Stimulated activated naive B cell treated with anti-CD40 and anti-IgM and Interleukin-4, amounts not matched to agents 10 μg/mL and 1 μg/mL and 100 μg/mL, for 72 hours (primary cell): ENCODE measurements at places on chromosomes 1 and 21.

- no peak overlapping the region for H3K4me3 ChIP-seq
- DNase-seq = no peak
- H3K4me1 ChIP-seq = peaks cover 43% of the 10 kb centered on the region
- H3K36me3 ChIP-seq = peaks cover 74% of the 10 kb centered on the region
- no peak overlapping the region for H3K27ac ChIP-seq
- peaks cover 28% of the 10 kb centered on the region for H3K27me3 ChIP-seq
Observed at GRCh38 chr1:92480200-92480812, 6.4 kb downstream of the GFI1 start.

DNA sequence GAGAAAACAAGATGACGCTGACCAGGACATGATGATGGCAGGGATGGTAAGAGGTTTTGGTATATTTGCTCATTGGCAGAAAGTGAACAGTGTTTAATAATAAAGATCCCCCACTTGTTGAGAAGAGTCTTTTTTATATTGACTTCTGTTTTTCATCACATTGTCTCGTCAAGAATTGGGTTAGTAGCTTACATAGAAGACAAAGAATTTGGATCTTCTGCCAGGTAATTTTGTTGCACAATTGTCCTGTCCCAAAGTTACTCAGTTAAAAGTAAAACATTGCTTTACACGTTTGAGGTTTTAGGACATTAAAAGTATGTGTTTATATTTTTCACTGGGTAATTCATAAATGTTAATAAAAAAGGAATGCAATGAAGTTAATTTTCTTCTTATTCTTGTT, 48.3 kb upstream of the LAMC2 start:
- no peak for DNase-seq
- H3K4me3 ChIP-seq = no peak overlapping the region
- H3K27ac ChIP-seq = no peak overlapping the region
- peaks cover 22% of the 10 kb centered on the region for H3K36me3 ChIP-seq

DNA sequence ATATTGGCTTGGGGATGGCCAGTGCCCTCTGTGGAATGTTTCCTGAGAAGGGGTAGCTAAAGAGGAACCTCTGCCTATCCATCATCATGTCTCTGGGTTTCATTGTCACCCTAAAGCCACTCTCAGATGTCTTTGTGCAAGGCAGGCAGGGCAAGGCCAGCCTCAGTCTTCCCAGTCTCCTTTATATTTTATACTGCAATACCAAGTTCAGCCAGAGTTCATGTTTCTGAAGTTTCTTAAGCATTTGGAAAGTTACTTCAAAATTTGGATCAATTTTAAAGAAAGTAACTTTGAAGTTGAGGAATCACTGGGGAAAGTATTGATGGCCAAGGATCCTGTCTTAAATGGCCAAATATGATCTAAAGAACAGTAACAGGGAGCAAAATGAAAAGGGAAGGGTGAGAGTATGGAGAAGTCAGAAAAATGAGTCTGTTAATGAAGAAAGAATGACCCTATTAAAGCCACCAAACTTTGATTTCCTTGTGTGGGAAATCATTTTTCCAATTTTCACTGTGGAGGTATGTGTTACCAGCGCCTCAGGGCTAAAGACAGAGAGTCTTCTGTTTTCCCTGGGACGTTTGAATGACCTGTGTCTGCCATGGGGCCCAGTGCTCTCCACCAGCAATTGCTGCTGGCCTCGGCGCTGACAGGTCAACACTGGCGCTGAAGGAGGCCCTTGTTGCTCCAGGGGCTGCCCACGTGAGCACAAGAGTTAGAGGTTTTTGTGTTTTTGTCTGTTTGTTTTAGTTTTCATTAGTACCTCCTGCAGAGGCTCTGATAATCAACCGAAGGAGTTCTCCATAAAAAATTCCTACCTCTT, 93.9 kb downstream of the ATP5PO start:
- no peak for DNase-seq
- H3K4me1 ChIP-seq = no peaks in the 10 kb centered on the region
- no peaks in the 10 kb centered on the region for H3K36me3 ChIP-seq
- H3K27me3 ChIP-seq = no peaks in the 10 kb centered on the region
- no peak overlapping the region for H3K4me3 ChIP-seq

DNA sequence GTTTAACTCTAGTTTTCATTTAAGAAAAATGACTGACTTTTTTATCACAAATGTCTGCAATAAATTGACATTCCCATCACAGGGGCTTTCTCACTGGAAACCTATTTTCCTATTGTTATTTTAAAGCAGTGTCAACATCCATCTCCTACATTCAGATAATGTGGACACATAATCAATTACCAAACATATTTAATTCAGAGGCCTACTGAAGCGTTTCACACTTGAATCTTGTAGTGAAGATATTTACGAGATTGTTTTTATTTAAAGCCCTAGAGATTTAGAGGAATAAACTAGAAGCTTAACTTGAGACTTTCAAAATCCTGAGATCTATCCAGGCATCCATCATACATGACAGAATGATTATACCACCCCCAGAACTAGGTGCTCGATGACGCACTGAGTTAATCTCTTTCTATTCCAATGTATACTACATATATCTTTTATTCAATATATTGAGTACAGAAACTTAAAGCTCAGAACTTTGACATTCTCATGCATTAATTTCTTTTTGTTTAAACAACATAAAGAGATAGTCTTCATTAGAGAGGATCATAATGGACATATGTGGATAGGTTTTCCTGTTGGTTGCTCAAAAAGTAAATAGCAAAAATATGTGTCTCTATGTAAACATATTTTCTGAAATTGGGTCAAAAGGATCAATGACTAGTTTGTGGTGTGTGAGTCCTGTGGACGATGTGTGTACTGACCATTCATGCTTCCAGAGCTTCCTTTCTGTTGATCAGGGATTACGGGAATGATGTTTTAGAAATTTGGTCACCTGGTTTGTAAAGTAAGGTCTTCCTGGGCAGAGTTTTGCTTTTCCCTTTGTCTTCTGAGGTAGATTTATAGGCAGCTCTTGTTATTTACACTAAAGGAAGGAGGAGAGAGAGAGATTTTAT, 171.5 kb upstream of the HMCN1 start:
- no peak overlapping the region for H3K4me3 ChIP-seq
- H3K36me3 ChIP-seq = no peaks in the 10 kb centered on the region
- no peaks in the 10 kb centered on the region for H3K27me3 ChIP-seq
- peaks cover 31% of the 10 kb centered on the region for H3K4me1 ChIP-seq
- H3K27ac ChIP-seq = no peak overlapping the region

DNA sequence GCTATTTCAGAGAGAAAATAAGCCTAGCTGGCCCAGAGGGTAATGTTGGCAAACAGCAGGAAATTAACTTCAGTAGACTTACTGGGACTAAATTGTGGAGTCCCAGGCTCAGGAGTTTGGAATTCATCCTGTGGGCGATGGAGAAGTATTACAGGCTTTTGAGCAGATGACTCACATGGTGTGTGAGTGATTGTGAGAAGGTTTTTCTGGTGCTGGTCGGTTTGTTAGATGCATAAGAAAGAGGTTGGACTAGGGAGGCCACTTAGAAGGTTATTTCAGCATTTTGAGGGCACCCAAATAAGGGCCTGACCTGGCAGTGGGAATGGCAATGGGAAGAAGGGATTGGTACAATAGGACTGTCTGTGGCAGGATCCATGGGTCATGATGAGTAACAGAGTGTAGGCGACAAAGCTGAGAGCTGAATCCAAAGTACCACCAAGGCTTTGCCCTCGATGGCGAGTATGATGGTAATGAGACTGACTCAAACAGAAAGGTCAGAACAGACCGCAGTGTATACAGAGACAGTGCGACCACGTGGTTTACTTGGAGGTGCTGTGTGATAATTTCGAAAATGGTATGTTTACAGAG, 69.2 kb upstream of the KIF26B start:
- no peak overlapping the region for H3K4me3 ChIP-seq
- no peaks in the 10 kb centered on the region for H3K4me1 ChIP-seq
- no peaks in the 10 kb centered on the region for H3K27me3 ChIP-seq
- no peak overlapping the region for H3K27ac ChIP-seq
- DNase-seq = no peak

DNA sequence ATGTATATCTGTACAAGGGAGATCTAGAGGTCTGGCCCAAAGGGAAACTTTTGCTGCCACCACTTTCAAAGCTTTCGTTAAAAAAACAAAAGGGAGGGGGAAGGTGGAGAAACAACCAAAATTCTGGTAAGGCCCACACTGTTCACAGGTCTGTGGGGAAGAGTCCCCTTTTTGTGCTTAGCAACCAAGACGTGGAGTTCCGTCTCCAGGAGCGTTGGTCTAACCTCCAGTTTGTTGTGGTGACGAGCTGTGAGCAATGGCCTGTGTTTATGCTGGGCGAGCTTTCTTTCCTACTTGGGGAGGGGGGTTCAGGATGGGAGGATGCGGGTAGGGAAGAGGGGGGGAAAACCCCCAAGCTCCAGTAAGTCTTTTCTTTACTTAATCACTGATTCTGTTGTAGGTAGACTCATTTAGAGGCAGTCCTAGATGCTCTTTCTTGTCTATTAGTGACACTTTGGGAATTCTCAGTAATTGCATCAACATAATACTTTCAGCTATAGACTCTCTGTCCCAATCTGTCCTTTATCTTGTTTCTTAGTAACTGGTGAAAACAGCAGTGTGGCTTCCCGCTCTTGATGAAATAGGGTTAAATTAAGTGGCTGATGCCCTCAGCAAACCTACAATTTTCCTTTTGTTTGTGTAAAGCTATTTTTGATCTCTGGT, 1.5 kb downstream of the HIPK1 start:
- H3K36me3 ChIP-seq = peaks cover 8% of the 10 kb centered on the region
- peak overlapping the region; percentile 96 for H3K27ac ChIP-seq
- H3K27me3 ChIP-seq = no peaks in the 10 kb centered on the region
- H3K4me1 ChIP-seq = peaks cover 33% of the 10 kb centered on the region
- peak overlapping the region; percentile 99 for H3K4me3 ChIP-seq
- peak; percentile 38 for DNase-seq

GRCh38 chr1:100708476-100709062, 11.0 kb upstream of the VCAM1 start:
- DNase-seq = no peak
- no peak overlapping the region for H3K4me3 ChIP-seq
- H3K27me3 ChIP-seq = peaks cover 10% of the 10 kb centered on the region
- no peak overlapping the region for H3K27ac ChIP-seq
- H3K36me3 ChIP-seq = no peaks in the 10 kb centered on the region
- H3K4me1 ChIP-seq = no peaks in the 10 kb centered on the region

- DNase-seq = no peak
- H3K27ac ChIP-seq = no peak overlapping the region
- H3K27me3 ChIP-seq = peaks cover 22% of the 10 kb centered on the region
Observed at GRCh38 chr1:220838578-220838977, 40.7 kb upstream of the HLX start.

- H3K36me3 ChIP-seq = no peaks in the 10 kb centered on the region
- DNase-seq = no peak
- H3K27ac ChIP-seq = no peak overlapping the region
- H3K4me3 ChIP-seq = no peak overlapping the region
- no peaks in the 10 kb centered on the region for H3K4me1 ChIP-seq
Observed at GRCh38 chr1:244371242-244372141, 80.2 kb downstream of the ADSS2 start.

DNA sequence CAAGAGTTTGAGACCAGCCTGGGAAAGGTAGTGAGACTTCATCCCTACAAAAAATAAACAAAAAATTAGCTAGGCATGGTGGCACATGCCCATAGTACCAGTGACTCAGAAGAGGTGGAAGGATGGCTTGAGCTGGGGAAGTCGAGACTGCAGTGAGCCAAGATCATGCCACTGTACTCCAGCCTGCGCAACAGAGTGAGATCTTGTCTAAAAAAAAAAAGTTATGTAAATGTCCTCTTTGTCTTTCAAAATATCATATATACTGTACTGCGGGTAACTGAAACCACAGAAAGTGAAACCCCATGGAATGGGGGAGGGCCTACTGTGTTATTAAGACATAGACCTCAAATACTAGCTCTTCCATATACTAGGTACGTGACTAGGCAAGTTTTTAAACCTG, 20.8 kb downstream of the ACADM start:
- no peaks in the 10 kb centered on the region for H3K27me3 ChIP-seq
- no peak for DNase-seq
- peaks cover 36% of the 10 kb centered on the region for H3K36me3 ChIP-seq
- no peak overlapping the region for H3K27ac ChIP-seq
- H3K4me3 ChIP-seq = no peak overlapping the region
- H3K4me1 ChIP-seq = no peaks in the 10 kb centered on the region

- no peak overlapping the region for H3K4me3 ChIP-seq
- no peaks in the 10 kb centered on the region for H3K27me3 ChIP-seq
- H3K27ac ChIP-seq = no peak overlapping the region
Observed at GRCh38 chr1:161935264-161935663, 88.4 kb downstream of the OLFML2B start.

DNA sequence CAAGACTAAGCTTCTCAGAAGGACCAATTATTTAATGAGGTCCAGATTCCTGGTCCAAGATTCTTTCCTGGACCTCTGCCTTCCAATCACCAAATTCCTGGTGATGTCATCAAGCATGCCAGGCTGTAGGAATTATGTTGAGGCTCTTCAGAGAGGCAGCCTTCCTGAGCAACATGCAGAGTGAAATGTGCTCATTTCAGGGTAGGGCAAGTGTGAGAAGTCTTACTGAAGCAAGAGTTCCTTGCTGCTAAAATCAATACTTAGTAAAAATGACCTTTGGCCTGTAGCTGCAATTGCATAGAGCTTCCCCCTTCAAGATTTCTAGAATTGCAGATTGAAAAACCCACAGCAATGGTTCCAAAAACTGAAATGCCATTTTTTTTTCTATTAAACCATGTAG, 31.7 kb upstream of the BCAR3 start:
- peaks cover 71% of the 10 kb centered on the region for H3K4me1 ChIP-seq
- H3K27ac ChIP-seq = no peak overlapping the region
- DNase-seq = no peak
- H3K4me3 ChIP-seq = no peak overlapping the region
- peaks cover 8% of the 10 kb centered on the region for H3K36me3 ChIP-seq

GRCh38 chr21:34936883-34937563, 112.1 kb downstream of the RUNX1 start:
- H3K36me3 ChIP-seq = peaks cover 22% of the 10 kb centered on the region
- no peaks in the 10 kb centered on the region for H3K27me3 ChIP-seq
- no peak overlapping the region for H3K4me3 ChIP-seq
- DNase-seq = no peak
- H3K4me1 ChIP-seq = peaks cover 88% of the 10 kb centered on the region
- H3K27ac ChIP-seq = no peak overlapping the region

GRCh38 chr1:47839433-47839760, 157.8 kb downstream of the TRABD2B start:
- no peak for DNase-seq
- peaks cover 12% of the 10 kb centered on the region for H3K27me3 ChIP-seq
- no peaks in the 10 kb centered on the region for H3K4me1 ChIP-seq
- H3K4me3 ChIP-seq = no peak overlapping the region
- no peak overlapping the region for H3K27ac ChIP-seq

GRCh38 chr21:31426235-31426797, 82.3 kb upstream of the TIAM1 start:
- H3K4me1 ChIP-seq = peaks cover 2% of the 10 kb centered on the region
- H3K27me3 ChIP-seq = no peaks in the 10 kb centered on the region
- no peak for DNase-seq
- H3K4me3 ChIP-seq = no peak overlapping the region
- H3K36me3 ChIP-seq = no peaks in the 10 kb centered on the region
- no peak overlapping the region for H3K27ac ChIP-seq

DNA sequence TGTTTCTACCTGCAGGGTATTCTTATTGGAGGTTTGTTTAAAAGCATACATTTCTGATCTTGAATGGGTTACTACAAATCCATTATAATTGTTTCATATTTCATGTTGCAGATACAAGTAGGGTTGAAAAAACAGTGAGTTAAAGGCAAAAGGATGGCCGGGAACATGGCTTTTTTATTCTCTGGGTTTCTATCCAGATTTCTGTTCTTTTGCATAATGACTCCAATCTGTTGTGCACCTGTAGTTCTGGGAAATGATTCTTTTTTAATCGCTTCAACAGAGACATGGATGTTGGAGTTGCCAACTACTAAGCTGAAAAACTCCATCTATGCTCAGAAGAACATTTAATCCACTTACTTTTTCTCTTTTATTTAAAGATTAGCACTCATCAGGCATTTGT, 2.7 kb upstream of the ADAMTS1 start:
- H3K4me3 ChIP-seq = no peak overlapping the region
- H3K27ac ChIP-seq = no peak overlapping the region
- peaks cover 53% of the 10 kb centered on the region for H3K27me3 ChIP-seq
- no peak for DNase-seq
- H3K36me3 ChIP-seq = peaks cover 3% of the 10 kb centered on the region
